ENCODE measurements at places on chromosomes 16 and 17.
A peak's percentile ranks its signal among the peaks of the same experiment; 100 is the strongest.

DNA sequence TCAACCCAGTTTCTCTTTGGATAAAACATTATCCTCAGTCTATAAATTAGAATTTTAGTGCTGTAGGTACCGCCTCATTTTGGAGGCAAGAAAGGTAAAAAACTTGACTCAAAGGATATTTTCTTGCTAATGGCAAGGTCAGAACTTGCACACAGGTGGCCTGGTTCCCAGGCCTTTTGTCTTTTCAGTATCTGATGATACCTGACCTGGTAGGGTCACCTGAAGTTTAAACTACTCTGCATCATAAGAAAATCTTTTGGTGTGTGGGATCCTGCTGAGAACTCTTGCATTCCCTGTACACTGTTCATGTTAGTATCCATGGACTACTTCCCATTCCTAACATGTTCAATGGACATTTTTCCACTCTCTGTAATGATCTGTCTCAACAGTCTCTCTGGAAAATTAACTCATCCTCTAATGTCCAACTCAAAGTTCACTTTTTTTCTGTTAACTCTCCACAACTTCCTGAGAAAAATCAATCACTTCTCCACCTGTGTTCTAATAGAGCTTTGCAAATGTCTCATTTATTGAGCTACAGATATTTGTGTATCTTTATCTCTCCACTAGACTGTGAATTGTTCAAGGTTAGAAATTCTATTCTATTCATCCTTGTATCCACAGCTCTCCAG lies 317.1 kb upstream of the SOX9 start:
- no peak for DNase-seq

DNA sequence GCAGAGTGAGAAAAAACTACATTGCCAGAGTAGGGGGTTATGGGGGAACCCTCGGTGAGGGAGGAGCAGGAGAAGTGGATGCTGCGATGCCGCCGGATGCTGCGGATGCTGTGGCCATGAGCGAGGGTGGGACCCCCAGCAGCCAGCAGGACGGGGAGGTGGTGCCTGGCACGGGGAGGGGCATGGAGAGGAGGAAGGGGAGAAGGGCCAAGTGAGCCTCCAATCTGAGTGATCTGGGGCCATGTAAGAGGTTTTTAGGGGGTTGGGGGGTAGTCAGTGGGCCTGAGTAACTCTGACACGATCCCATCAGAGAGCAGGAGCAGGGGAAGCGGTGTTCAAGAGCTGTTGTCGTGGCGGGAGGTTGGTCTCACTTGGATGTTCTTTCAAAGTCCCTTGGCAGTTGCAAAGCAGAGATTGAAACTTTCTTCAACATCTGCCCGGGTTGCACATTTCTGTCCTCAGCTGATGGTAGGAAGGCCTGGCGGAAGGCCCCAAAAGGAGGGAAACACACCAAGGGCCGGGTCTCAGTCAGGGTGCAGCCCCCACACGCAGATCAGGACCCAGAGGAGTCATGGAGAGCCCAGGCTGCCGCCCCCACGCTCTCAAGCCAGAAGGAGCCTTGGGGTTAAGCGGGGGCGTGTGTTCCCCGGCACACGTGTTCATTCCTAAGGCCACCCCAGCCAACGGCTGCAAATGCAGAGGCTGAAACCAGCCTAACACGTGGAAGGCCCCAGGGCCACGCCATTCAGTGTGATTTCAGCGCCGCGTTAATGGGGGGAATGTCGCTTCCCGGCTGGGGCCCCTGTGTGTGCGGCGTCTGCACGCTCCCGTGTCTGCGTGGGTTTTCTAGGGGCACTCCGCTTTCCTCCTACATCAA lies 81.7 kb downstream of the ZDHHC7 start:
- peak; percentile 70 for DNase-seq

- DNase-seq: no peak
These were observed 180.2 kb upstream of the CHMP6 start for GRCh38 chr17:80811181-80812105.

- no peak for DNase-seq
These were observed 6.3 kb downstream of the CACNG4 start for GRCh38 chr17:66970797-66971196.

Measured in GM23248 (cell line).